Foreskin melanocyte (primary cell): ENCODE measurements at places on chromosomes 1 and 21.

- no peak for DNase-seq
Measured at GRCh38 chr1:19643121-19643520, 990 bp upstream of the NBL1 start.

DNA sequence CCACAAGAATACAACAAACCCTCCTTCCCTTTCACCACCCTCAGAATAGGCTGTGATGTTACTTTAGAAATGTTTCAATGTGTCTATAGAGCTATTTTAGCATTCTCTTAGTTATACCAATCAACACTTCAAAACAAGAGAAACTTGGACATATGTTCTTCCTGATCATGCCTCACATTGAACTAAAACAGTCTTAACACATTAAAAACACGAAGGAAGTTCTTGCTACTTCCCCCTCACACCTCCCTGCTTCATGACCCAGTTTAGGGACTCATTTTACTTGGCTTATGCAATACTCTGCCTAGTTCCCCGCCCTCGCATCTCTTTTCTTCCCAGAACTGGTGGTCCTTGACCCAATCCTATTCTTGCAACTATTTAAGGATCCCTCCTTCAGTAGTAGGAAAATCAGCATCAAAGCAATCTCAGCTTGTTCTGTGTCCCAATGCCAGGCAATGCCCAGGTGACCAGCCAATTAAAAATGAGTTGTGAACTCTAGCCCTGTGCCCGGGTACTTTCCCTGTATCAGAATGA is 408.8 kb upstream of the BEND5 start:
- DNase-seq, result no peak

DNA sequence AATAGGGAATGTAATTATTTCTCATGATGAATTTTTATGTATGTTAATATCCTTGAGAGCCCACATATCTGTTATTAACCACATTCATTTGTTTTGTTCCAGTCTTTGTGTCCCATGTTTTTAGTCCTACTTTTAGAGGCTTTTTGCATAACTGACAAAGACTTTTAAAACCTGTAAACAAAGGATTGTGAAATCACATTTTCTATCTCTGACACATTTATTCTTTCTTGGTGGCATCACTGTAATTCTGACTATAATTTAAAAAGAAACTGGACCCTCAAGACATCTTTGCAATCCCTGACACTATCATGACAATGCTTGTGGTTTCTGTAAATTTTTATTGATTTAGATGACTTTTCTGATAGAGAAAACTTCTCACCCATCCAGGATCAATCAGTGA is 313.1 kb downstream of the SIPA1L2 start:
- DNase-seq, result no peak

DNA sequence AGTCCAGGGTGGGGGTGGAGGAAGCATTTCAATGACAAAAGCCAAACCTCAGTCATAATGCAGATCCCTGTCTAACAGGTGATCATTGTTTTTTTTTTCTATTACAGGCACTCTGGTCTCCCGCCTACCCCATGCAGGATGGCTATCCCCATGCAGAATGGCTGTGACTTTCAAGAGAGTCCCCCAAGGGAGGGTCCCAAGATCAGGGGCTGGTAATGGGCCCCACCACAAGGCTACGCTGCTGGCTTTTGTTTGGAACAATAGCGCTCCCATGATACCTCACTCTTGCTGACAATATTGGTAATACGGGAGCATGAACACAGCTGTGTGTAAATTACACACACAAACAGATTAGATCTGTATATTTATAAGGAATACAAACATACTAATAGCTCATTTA is 119.4 kb downstream of the SLC45A1 start:
- no peak for DNase-seq

- DNase-seq, result no peak
Measured at GRCh38 chr1:62181532-62181931, 13.1 kb upstream of the L1TD1 start.

GRCh38 chr1:65434255-65434654 is 13.8 kb downstream of the LEPR start:
- DNase-seq, result no peak

- no peak for DNase-seq
Measured at GRCh38 chr1:71835442-71835813, 446.9 kb downstream of the NEGR1 start.

DNA sequence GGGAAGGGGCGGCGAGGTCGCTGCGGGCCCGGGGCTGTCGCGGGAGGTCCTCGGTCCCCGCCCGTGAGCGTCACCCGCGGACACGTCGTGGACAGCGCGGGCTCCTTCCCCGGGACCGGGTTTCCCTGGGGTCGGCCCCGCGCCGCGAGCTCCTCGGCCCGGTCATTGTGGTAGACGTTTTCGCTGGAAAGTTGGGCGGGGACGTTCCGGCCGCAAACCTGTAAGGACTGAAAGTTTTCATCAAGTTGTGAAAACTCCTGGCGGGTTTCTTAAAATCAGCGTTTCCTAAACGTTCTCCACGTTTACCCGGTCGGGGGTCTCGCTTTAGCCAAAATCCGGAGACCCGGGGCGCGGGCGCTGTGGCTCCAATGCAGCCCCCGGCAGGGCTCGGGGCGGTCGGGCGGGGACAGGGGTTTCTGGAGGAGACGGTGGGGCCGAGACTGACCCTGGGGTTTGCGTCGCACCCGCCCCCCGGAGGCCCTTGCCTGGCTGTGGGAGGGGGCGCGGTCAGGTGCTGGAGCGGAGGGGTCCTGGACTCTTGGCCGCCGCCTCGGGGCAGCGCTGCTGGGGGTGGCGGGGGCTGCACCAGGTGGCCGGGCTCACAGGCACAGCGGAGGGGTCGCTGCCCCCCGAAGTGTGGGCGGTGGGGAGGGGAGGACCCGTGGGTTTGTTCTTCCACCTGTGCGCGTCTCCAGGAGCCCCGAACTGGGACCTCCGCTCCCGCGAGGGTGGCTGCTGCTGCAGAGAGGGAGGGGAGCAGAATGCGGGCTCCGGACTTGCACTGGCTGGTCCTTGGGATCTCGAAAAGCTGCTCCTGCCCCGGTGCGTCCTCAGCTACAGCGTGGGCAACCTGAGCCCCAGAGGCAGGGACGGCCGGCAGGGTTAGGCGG is 827 bp downstream of the PRKCZ start:
- no peak for DNase-seq
